ENCODE measurements at places on chromosomes 1 and 21.

DNA sequence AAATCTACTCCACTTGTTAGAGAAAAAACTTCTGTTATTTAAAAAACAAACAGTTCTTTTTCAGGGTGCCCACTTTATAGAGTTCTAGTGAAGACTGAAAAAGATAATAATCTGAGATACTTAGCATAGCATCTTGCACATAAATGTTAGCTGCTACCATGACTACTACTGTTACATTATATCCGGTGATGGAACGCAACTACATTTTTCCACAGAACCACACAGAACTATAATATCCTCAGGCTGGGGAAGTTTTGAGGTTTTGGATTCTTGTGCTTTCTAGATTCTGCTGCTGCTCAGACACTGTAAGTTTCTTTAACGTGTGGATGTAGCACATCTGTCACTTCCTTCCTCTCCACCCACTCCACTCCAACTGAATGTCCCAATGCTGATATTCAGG lies 110.3 kb downstream of the PTPN14 start:
- DNase-seq: no peak

GRCh38 chr1:224058303-224058702 lies 55.6 kb upstream of the FBXO28 start:
- DNase-seq: no peak

GRCh38 chr1:41502912-41503311 lies 18.4 kb upstream of the EDN2 start:
- no peak for DNase-seq

GRCh38 chr1:14339288-14339687 lies 259.2 kb upstream of the KAZN start:
- DNase-seq: no peak

GRCh38 chr1:214003233-214003632 lies 15.5 kb downstream of the PROX1 start:
- DNase-seq: no peak

DNA sequence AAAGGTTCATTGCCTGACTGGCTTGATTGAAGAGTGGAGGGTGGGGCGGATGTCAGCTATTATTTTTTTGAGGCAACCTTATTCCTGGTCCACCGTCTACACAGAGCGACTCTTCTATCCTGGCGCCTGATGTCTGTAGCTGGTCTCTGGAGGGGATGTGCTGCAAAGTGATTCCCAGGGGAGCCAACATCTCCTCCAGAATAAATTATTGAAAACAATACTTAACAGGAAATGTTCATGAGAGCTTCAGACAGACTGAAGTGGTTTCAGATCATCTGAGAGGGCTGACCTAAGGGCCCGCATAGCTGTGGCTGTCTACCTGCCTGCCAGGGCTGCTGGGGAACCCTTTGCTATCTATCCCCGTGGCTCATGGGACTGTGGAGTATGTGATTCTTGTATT lies 66.7 kb downstream of the TEX35 start:
- DNase-seq: no peak

GRCh38 chr1:201054091-201054543 lies 30.6 kb upstream of the KIF21B start:
- no peak for DNase-seq

DNA sequence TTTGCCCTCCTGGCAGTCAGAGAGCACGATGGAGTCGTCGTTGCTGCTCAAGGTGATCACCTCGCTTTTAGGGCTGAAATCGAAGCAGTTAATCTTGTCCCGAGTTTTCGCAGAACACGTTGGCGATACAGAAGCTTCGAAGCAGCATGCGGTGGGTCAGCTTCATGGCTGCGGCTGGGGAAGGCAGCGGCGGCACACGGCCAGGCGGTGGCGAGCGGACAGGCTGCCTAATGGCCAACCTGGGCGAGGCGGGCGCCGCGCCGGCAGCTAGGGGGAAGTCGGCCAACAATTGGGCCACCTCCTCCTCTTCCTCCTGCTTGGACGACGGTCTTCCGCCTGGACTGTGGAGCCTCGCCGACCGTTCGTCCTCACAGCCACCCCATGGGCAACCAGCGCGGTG lies 34.8 kb downstream of the CDC7 start:
- no peak for DNase-seq

GRCh38 chr1:172582889-172583288 lies 49.9 kb downstream of the SUCO start:
- DNase-seq: no peak

Measured in islet precursor cell (in vitro differentiated cells).